ENCODE measurements at places on chromosomes 5 and 9.

DNA sequence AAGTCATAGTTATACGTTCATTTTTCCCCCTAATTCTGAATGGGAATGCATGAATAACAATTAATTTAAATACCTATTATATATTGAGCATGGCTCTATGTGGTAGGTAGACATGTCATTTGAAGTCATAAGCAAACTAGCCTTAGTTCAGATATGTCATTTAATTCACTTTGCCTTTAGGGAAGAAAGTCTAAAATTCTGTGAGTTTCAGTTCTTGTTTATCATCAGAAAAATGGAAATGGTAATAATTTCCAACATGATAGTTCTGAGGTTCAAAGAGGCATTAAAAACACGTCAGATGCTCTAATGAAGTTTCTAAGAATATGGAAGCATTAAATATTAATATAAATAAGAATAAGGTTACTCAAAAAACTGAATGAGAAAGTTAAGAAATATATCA is 13.1 kb upstream of the ANXA1 start:
- DNase-seq: no peak

DNA sequence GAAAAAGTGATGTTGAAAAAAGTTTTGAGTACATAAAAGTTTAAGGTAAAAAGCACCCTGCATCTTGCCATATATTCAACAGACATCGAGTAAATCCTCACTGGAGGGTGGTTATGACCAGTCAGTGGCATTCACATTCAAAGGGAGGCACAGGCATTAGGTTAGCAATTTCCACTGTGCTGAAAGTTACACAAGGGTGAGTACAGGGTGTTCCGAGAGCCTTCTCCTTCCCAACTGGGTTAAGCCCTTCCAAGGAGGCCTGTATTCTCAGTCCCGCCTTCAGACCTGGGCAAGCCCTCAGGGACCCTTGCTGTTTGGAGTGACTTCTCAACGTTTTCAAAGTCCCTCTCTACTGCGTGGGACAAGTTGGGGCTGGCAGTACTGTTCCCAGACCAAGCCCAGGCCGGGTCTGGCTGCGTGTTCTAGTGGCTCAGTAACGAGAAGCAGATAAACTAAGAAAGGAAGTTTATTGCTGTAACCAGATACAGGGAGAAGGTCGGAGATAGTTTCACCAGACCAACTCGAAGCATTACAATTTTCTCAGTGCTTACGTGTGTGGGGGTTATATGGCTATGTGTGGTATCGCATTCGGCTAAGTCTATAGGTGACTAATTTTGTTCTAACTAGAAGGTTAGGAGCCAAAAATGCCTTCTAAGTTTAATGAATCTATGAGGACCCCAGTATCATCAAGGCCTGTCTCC is 13.0 kb upstream of the SETX start:
- DNase-seq: no peak

- DNase-seq: no peak
These were observed 1.9 kb upstream of the RNF38 start for GRCh38 chr9:36401897-36402480.

DNA sequence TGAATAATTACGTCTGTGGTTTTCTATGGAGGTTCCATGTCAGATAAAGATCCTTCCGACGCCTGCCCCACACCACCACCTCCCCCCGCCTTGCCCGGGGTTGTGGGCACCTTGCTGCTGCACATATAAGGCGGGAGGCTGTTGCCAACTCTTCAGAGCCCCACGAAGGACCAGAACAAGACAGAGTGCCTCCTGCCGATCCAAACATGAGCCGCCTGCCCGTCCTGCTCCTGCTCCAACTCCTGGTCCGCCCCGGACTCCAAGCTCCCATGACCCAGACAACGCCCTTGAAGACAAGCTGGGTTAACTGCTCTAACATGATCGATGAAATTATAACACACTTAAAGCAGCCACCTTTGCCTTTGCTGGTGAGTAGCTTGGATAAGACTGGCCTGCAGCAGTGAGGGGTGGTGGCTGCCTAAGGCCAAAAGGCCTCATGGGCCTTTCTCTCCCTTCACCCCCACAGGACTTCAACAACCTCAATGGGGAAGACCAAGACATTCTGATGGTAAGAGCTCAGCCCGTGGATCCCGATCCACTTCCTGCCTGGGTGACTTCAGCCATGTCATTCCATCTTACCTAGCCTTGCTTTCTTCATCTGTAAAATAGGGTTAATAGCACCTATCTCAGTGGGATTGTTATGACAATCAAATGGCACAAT is at the start of gene IL3:
IL3 (plus strand) TSS at position 155 of the 661 bp plus-strand sequence; CDS start at position 207, 52 bp downstream.
- DNase-seq: no peak

GRCh38 chr9:135075234-135076142 is 12.0 kb upstream of the OLFM1 start:
- DNase-seq: no peak

GRCh38 chr5:131223751-131224386 is 40.0 kb upstream of the CDC42SE2 start:
- no peak for DNase-seq

DNA sequence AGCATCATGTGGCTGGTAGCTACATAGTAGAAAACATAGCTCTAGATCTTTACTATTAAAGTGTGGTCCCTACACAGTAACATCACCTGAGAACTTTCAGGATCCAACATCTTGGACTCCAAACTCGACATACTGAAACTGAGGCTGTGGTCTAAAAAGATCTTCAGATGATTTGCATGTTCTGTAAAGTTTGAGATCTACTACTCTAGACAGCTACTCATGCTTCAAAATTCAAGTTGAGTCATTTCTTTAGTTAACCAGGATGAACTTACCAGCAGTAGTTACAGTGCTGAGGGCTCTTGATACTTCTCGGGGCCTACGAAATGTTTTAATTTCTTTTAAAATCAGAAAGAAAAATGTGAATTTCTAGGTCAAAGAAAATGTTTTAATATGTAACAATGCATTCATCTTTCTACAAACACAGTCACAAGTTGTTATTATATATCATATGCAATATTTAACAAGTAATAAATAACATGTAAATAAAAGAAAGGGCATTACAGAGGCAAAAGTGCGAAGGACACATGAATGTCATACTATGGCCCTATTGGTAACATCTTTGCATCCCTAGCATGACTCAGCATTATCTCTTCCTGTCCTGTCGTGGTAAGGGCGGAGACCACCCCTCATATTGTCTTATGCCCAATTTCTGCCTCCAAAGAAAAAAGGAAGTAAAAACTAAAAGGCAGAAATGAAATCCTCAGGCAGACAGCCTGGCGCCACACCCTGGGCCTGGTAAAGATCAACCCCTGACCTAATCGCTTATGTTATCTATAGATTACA is 563.9 kb upstream of the TLE4 start:
- DNase-seq: no peak

GRCh38 chr9:81776390-81776789 is 87.0 kb upstream of the TLE1 start:
- no peak for DNase-seq

DNA sequence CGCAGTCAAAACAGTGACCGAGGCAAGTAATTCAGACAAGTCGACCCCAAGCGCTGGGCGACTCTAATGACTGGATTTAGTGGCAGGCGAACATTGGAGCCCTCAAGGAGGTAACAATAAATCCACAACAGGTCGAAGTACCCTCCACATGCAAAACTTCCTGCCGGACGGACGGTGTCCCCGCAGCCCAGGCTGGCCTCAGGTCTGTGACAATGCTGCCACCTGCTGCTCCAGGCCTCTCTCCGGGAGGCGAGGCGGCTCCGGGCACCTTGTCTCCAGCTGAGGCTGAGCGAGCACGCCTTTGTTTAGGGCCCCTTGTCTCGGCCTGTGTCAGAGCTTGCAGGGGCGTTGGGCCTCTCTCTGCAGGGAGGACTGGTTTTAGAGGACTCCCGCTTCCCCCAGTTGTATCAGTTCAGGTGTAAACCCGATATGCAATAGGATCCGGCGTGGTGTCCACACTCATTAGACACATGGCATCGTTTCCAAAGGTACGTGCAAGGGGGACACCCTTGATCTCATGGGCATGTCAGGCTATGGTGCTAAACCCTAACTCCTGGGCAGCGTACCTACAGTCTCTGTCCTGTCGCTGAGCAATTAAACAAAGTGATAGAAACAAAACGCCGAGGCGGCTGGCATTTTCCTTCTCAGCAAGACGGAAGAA is 628.0 kb upstream of the ADAMTS16 start:
- no peak for DNase-seq

GRCh38 chr5:88119535-88120125 is 149.0 kb downstream of the TMEM161B start:
- no peak for DNase-seq

GRCh38 chr9:37965116-37965515 is 61.2 kb upstream of the SLC25A51 start:
- DNase-seq: no peak

DNA sequence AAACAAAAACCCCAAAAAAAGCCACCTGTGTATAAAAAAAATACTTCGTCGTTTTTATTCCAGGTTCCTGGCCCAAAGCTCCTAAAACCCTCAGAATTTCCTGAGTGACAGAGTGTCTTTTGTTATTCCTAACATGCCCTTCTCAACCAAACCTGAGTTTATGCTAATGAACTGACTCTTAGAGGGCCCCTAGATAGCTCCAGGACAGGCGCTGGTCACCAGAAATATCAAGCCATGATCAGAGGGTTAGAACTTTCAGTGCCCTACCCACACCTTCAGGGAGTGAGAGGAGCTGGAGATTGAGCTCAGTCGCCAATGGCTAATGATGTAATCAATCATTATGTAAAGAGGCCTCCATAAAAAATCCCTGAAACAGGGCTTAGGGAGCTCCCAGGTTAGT is 15.7 kb downstream of the AUH start:
- no peak for DNase-seq

GRCh38 chr9:134885001-134885678 is 4.5 kb downstream of the FCN2 start:
- DNase-seq: no peak

GRCh38 chr9:130101915-130102314 is 48.2 kb downstream of the GPR107 start:
- DNase-seq: no peak

GRCh38 chr9:13142776-13143175 is 136.7 kb downstream of the MPDZ start:
- no peak for DNase-seq

- DNase-seq: no peak
These were observed 67.4 kb upstream of the SHB start for GRCh38 chr9:38136386-38136785.

DNA sequence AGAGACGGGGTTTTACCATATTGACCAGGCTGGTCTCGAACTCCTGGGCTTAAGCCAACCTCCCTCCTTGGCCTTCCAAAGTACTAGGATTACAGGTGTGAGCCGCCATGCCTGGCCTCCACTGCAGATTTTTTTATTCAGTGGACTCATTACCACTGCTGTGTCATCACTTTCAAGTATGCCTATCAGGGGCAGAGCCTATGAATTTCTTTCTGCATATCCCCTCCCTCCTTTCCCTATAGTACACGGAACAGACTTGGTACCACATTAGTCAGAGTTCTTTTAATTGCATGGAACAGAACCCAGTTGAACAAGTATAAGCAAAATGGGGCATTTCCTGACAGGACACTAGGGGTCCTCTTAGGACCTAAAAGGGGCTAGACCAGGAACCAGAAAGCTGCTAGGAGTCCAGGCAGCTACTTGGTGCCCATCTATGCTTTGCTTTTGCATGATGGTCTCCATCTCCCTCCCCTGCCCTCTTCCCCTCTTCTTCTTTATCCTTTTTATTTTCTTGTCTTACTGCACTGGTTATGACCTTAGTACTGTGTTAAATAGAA is 5.8 kb downstream of the BSPRY start:
- no peak for DNase-seq
